ENCODE measurements at places on chromosomes 16 and 17.

DNA sequence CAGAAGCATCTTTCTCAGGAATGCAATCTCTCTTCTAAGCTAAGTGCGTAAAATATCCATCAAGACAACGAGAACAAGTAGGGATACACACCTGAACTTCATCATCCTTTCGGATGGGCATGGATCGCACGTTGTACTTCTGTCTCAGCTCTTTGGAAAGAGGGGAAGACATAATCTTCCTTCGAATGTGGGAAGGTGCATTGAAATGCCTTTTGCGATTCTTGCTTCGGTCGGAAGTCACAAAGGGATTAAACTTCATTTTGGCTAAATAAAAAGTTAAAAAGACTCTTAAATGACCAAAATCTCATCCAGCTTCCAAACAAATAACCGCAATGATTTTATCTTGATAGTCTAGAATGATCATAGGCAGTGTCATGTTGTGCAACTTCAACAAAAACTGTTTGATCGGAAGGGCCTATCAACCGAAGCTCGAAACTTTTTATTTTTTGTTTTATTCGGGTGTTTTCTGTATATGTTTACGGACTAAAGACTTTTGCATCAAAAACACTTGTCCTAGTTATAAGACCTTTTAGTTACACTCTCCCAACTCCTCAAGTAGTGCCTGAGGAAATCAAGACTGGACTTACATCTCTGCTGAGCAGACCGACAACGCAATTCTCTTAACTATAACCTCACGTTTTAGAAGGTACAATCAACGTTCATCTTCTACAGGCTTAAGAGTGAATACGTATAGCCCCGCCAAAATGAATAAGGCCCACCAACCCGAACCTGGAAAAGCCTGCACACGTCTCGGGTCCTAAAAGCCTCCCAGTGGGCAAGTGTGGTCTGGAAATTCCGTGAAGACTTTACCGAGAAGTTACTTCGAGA lies 727 bp downstream of the RPL26 start:
- DNase-seq: peak; percentile 24

DNA sequence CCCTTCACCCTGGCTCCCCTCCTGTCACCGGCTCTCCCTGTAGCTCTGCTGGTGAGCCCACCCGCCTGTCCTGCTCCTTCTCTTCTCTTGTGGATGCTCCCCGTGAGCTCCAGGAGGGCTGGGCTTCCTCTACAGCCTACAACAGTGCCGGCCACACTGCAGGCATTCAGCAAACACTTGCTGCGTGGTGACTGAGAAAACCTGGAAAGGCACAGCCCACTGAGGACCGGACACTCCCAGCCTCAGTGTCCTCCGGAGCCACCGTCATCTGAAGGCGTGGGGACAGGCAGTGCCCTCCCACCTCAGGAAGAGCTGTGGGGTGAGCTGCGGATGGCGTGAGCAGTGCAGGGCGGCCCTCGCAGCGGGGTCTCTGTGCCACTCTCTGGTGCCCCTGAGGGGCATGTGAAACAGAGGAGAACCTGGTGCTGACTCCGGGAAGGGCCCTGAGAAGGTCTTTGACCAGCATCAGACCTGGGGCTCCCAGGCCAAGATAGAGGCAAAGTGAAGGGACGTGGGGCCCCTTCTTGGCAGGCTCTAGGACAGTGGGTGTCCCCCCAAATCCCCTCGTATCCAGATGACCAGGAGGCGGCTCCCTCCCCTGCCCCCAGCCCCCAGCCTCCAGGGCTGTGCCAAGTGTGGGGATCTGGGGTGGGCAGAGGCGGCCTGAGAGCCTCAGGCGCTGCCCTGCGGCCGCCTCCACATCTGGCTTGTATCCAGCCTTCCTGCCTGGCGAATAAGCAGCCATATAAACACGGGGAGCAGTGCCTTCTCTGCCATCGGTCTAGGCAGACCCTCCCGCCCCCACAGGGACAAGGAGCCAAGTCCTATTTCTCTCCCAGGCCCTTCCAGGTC lies 44.0 kb upstream of the PABPN1L start:
- no peak for DNase-seq

- DNase-seq: no peak
Measured at GRCh38 chr17:83085103-83085502, 5.7 kb downstream of the METRNL start.

- DNase-seq: peak; percentile 92
Measured at GRCh38 chr16:14015948-14016347, 55.2 kb upstream of the MRTFB start.

DNA sequence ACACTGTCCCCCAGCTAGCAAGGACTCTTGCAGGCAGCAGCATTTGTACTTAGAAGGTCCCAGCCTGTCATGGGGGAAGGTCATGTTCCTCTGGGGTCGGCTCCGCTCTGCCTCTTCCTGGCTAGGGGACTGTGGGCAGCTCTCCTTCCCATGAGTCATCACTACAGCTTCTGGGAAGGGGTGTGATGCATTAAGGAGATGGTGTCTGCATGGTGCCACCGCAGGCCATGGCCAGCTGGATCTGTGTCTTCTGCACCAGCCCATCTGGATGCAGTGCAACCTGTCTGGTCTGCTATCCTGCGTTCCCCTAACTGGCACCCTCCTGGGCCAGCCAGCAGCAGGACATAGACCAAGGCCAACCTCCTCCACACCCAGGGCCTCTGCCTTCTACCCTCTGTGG lies 6.3 kb downstream of the STARD3 start:
- peak; percentile 36 for DNase-seq

DNA sequence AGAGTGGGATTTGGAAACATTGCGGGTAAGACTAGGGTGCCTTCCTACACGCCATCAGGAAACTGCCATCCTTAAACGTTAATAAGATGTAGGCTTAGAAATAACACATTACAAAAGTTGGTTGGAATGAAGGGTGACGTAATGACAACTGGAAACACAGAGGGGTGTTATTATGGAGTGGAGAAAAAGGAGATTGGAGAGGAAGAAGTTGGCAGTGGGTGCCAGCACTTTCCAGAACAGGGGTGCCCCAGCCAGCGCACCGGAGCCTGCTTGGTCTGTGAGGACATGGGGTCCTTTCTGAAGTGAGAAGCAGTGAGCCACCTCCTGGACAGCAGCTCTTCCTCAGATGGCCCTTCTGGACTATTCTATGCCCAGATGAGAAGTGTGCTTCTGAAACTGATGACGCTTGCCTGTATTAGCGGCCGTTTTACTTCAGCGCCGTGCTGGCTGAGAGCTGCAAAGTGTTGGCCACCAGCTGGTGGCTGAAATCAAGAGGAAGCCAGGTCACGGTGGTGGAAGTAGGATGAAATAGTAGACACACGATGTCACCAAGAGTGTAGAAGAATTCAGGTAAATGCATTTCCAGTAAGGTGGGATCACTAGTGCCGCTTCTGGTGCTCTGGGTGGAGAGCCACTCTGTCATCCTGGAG lies 244.8 kb downstream of the NTN1 start:
- DNase-seq: no peak

DNA sequence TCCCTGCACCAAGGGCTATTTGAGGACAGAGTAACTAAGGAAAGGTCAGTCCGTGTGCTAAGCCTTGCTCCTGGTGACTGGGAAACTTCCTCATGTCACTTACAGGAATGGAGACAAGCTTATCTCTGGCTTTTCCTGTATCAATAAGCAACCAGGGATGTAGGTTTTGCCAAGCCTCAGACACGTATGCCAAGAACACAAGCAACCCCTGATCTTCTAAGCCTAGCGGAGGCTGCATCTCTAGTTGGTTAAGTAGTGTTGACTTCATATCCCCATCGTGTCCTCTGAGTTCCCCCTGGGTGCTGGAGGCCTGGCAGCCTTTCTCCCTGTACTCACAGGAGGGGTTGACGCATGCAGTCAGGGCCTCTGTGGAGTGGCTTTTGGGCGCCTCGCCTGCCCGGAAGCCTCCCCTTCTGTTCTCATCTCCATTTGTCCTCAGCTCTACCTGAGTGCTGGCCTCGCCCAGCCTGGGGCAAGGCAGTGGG lies 1.4 kb upstream of the C1QTNF1 start:
- DNase-seq: no peak

DNA sequence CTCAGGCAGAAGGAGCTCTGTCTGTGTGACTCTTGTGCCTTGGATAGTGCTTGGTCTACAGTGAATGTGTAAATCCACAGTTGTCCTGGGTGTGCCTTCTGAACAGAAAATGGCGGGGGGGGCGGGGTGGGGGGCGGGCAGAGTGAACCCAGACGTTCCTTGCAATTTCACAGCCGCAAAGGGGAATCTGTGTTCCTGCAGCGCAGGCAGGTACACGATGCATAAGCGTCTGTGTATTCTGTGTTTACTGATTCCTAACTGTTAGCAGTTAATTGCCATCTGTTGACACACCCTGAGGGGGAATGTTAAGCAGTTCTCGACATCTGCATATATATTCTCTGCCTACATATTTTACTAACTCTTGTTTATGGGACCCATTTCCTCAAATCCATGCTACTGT lies 123.5 kb upstream of the ZFHX3 start:
- DNase-seq: no peak

DNA sequence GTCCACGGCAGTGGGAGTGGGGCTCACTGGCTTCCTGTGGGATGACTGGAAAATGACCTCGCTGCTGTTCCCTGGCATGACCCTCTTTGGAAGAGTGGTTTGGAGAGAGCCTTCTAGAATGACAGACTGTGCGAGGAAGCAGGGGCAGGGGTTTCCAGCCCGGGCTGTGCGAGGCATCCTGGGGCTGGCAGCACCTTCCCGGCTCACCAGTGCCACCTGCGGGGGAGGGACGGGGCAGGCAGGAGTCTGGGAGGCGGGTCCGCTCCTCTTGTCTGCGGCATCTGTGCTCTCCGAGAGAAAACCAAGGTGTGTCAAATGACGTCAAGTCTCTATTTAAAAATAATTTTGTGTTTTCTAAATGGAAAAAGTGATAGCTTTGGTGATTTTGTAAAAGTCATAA lies 7.8 kb upstream of the RNF213 start:
- peak; percentile 14 for DNase-seq

DNA sequence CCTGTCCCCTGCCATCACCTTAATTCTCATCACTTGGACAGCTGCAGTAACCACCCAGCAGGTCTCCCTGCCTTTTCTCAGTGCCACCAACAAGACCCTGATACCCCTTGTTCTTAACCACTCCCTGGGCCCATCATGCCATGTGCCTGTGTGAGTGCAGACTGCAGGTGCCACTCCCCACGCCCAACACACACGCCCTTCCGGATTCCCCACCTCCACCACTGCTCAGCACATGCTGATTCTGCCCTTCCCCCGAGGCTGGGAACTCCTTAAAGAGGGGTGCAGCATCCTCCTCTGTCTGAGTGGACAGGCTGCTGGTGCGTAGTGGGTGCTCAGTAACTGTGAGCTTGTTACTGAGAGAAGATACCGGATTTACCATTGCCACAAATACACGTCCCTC lies 52.4 kb downstream of the PLD6 start:
- no peak for DNase-seq

- no peak for DNase-seq
Measured at GRCh38 chr17:4541328-4542002, 13.7 kb downstream of the MYBBP1A start.

- no peak for DNase-seq
Measured at GRCh38 chr16:49849037-49849753, 6.7 kb downstream of the ZNF423 start.

DNA sequence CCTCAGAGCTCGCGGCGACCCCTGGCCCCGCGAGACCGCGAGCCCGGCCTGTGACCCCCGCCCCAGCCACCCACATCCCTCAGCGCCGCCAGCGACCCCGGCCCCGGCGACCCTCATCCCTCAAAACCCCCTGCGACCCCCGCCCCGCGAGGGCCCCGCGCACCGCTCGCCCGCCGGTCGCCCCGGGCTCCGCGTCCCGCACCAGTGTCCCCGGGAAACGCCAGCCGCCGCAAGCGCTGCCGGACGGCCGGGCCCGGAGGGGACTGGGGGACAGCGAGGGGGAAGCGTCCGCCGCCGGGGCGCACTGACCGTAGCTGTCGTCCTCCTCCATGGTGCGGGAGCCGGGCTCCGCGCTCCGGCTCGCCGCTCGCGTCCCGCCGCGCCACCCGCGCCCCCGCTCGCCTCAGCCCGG lies at the start of gene CYTH1:
Gene CYTH1 (minus strand): TSS at position 381 of the 412 bp plus-strand sequence. CDS start 50 bp downstream, at position 331.
- DNase-seq: no peak

DNA sequence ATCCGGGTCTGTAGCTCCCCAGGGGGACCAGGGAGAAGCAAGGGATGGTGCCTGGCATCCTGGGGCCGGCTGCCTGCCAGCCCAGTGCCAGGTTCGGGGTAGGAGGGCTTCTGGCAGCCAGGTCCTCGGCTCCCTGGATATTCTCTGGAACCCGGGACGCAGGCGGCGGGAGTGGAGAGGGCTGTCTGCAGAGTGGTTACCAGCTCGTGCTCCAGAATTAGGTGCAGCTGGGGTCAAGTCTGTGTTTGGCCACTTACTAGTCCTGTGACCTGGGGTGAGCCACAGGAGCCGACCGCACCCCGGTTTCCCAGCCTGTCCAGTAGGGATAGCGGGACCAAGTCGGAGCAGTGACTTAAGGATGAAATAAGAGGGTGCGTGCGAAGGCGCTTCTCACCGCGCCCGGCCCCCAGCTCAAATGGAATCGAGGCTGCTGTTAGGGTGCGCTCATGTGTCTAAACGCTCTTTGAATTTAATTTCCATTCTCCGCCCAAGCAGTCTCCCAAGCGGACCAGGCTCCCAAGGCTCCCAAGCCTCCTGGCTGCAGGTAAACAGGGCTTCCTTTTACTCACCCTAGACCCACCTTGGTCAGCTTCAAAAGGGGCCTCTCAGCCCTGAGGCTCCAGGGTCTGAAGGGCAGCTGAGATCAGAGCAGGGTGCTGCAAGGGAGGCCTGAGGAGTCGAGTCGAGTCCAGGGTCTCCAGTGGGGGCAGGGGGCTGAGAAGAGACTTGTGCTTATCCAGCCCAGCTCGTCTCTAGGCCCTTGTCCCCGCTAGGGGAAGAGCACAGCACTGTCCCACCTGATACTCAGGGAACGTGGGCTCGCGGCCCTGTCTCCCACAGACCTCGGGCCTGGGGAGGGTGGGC lies 28.3 kb upstream of the ZNF469 start:
- DNase-seq: no peak

GRCh38 chr17:66915204-66915611 lies 49.3 kb upstream of the CACNG4 start:
- no peak for DNase-seq

GRCh38 chr17:2962729-2963128 lies 100.7 kb downstream of the OR1D5 start:
- DNase-seq: no peak

- peak; percentile 73 for DNase-seq
Measured at GRCh38 chr17:28071891-28072606, 29.6 kb downstream of the NLK start.

- DNase-seq: peak; percentile 44
Measured at GRCh38 chr17:21166595-21167210, 39.9 kb downstream of the DHRS7B start.
